ENCODE measurements at places on chromosomes 1 and 21.

- DNase-seq: no peak
Observed at GRCh38 chr1:109750241-109750882, 9.5 kb upstream of the GSTM3 start.

DNA sequence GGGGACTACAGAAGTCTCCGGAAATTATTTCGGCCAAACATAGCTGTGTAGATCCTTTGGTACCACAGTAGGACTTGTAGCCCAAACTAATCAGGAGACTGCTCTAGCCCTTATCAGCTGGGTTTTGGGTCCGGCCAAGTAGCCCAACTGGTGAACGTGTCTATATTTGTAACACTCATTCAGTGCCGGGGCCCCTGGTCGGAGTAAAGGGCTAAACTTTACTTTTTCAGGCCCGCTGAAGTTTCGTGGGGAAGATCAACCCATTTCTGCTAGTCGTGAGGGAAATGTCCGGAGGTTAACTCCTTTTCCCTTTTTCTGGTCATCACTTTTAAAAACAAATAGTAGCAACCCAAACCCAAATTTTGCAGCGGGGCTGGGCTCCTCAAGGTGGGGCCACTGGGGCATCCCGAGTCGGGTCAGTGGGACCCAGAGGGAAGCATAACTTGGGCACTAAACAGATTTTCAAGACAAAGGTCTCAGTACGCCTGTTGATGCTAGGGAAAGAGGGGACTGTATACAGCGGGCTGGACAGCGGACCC, 1.7 kb downstream of the LHX9 start:
- DNase-seq: no peak

DNA sequence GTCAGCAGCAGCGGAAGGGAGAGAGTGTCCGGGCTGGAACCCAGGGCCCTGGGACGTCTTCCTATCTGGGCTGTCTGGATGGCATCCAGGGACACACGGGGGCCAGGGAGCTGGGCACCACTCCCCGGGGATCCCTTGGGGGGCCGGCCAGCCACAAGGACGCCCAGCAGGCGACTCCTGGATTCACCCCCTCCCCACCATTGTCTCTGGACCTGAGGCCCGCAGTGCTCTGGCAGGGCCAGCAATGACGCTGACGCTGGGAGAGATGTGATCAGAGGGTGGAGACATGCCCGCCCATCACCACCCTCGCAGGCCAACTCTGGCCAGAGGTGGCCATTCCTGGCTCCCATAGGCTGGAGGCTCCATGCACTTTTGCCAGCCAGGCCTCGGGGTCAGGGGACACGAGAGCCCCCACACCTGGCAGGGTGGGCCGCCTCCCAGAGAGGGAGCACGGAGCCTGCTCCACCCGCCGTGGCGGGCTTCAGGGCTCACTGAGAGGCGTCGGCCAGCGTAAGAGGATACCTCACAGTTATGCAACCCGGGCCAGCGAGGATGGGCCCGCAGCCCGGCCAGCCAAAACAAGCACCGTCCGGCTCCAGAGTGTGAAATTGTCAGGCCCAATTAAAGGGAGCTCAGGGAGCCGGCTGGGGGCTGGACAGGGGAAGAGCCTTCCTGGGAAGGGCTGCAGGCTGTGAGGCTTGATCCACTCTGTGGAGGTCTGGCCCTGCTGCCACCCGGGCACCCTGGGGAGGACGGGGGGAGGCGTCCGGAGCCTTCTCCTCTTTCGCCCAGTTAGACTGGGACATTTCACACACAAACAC, 10.3 kb downstream of the ACTRT2 start:
- no peak for DNase-seq

DNA sequence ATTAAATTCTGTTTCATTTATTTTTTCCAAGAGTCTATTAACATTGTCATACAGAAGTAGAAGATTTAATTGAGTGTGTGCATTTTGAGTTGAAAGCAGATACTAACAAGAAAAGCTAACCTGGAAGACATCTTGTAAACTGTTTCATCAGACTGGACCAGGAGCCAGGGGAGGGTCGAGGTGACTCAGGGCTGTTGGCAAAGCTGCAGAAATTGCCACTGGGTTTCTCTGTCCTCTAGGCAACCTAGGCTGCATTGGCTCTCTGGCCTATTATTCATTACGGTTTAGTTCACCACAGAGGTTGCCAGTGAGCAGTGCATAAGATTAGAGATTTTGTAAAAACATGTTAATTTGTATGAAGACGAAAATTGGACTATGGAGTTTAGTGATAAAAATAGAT, 27.5 kb downstream of the ERG start:
- DNase-seq: no peak

DNA sequence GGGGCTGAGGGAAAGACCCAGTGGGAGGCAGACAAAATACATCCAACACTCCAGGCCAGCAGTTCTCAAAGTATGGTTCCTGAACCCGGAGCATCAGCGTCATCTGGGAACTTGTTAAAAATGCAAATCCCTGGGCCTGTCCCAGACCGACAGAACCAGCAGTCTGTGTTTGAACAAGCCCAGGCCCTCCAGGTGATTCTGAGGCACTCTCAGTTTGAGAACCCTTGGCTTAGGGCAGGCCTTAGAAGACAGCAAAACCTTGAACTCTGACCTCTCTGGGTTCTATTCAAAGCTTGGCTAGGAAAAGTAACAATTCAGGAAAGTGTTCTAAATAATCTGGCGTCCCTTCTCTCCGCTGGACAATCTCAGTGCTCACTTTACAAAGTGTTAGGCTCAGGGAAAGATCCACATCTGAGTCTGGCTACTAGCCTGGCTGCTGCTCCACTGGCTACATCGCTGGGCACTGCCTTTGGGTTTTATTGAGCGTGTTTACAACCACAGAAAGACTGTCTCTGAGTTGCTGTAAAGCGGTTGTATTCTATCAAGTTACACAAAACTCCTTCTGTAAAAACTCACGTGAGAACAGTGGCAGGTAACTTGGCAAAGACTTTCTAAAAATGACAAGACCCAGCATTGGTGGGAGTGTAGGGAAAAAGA, 166.1 kb downstream of the HIVEP3 start:
- no peak for DNase-seq

DNA sequence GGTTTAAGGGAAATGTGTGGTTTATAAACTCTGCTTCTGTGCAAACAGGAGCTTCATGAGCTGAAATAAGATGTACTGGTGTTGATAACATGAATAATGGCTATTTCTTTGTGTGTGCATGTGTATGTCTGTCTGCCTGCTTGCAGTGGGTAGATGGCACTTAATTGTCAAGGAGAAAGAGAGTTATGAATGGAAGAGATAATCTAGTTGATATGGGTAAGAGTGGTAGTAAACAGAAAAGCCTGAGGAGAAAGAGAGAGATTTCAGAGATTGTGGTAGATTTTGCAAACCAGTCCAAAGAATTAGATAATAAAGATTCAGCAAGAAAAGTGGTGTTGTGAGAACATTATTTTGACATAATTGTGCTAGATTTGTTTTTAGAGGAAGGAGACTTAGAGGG, 7.7 kb downstream of the SUCO start:
- DNase-seq: no peak

DNA sequence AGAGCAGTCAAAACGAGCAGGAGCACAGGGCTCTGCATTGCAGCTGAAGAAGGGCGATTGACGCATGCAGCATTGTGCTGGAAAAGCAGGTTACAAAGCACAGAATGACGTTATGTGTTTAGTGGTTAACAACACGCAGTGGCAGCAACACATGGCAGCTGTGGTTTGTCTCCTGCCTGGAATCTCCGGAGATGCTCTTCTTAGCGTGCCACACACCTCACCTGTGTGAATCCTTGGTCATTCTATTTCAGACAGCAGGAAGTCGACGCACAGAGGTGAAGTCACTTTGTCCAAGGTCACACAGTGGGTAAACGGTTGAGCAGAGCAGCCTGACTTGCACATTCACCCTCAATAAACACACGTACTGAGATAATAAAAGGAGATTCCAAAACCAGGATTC, 14.7 kb downstream of the OBSCN start:
- DNase-seq: no peak

DNA sequence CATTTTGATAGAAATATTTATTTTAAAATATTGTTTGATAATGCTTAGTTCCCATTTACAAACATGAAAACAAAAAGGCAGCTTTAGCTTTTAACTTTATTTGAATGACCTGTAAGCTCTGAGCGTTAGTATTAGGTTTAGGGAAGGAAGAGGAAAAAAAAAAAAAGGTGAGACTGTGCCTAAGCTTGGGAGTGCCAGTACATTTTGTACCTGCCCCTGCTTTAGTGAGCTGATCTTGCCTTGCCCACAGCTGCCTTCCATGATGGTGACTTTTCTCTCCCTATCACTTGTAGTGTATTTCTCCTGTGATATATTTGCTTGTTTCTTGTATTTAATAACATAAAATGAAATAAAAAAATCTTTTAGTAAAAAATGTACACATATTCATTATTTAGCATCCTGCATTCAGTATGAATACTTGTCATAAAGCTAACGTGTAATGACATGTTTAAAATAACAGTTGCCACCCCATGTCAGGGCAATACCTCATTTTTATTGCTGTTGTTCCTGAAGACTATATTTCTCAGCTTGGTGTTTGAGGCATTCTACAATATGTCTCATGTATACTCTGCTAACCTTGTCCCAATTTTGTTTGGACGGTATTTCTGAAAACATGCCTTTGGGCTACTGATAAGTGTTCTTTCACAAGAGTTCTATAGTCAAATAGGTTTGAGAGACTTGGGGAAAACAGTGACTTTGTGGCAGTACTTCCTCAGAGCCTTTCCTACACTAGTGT, 76.3 kb downstream of the NEK7 start:
- no peak for DNase-seq

- DNase-seq: no peak
Observed at GRCh38 chr1:14282707-14283106, 315.8 kb upstream of the KAZN start.

GRCh38 chr1:15770313-15770962, 11.8 kb downstream of the FBLIM1 start:
- DNase-seq: no peak

DNA sequence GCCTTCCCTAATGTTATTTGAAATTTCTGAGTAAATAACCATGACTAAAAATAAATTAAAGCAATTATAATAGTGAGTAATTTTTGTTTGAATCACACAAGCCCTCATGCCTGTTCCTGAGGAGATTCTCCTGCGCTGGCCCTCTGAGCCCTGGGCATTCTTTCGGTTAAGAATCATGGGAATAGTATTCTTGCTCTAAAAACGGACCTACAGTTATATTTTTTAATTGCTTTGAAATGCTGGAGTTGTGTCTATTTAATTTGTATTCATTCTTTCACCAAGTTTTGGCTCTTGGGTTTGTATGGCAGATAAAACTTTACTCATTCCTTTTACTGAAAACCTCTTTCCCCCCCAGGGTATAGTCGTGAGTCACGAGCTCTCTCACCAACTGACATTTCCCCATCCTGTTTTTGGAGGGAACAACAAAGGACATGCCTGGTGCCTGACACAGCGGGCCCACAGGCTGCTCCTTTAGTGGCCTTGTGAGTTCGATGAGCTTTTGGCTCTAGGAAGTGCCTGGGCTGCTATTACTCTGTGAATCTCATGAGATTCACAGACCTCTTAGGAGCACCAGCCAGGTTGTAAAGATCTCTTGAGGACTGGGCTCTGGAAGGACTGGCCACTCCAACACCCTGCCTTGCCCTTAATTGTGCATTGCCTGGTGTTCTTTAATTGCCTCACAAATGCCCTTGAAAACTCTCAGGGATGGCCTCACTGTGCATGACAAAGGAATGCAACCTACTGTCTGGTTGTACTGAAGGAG, 58.6 kb downstream of the DDR2 start:
- DNase-seq: no peak

DNA sequence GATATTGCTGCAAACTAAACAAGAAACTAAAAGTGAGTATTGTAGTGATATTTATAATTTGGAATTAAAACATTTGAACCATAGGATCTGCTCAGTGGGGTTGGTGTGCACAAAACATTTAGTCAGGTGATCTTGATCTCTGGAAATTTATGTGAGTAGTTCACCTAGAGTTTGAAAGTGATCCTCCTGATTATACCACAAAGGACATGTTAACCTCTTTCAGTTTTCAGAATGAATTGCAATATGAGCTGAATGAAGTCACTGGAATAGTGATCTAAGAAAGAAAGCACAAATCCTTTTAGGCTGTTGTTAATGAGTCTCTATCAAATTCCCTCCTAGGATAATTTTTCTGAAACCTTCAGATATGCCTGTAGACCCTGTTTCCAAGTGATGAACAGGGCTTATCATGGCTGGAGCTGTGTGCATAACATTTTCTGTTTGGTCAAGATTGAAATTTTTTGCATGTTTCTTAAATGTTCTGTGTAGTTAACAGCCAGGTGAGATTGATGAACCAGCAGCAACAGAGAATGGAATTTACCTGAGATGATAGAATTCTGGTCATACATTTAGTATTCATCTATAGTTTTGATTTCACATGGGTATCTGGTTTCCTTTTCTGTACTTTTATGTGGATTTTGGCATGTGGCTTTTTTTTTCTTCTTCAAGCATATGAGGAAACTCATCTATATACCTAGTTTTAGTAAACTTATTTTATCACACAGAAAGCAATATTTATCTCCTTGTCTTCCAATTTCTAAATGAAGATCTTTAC, 25.5 kb downstream of the CDC14A start:
- DNase-seq: no peak

DNA sequence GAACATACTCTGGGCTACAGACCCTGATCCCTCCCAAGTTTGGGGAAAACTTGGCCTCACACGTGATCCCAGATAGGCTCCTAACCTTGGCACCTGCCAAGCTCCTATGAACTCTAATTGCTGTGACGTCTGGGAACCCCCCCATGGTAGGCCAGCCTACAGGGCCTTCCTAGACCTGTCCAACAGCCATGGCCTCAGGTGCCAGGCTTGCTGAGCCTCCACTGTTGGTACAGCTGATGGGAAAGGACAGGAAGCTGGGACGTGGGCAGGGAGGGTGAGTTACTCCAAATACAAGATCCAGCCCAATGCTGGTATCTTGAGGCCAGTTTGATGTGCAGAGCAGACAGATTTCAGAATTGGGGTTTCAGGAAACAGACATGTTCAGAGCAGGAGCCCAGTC, 19.1 kb downstream of the SMIM12 start:
- no peak for DNase-seq

DNA sequence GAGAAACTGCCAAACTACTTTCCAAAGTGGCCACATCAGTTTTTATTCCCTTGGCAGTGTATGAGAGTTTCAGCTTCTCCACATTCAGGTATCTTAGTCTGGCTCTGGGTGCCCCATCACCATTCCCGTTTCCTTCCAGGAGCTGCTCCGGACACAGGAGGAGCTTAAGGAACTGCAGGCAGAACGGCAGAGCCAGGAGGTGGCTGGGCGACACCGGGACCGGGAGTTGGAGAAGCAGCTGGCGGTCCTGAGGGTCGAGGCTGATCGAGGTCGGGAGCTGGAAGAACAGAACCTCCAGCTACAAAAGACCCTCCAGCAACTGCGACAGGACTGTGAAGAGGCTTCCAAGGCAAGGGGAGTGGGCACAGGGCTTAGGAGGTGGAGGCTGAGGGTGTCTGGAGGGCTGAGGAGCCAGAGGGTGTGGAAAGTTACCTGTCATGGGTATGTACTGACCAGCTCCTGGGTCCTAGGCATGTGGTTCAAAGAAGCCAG, 10.9 kb upstream of the TUFT1 start:
- DNase-seq: no peak

GRCh38 chr1:29145739-29146437, 22.2 kb upstream of the TMEM200B start:
- DNase-seq: no peak
